Hematopoietic multipotent progenitor cell treated with erythropoietin and hydrocortisone succinate and interleukin-3 and kit ligand, for 17 days (in vitro differentiated cells): ENCODE measurements at places on chromosomes 3 and 15.
A peak's percentile ranks its signal among the peaks of the same experiment; 100 is the strongest.

- no peak for DNase-seq
Observed at GRCh38 chr3:182259579-182259978, 533.7 kb upstream of the ATP11B start.

DNA sequence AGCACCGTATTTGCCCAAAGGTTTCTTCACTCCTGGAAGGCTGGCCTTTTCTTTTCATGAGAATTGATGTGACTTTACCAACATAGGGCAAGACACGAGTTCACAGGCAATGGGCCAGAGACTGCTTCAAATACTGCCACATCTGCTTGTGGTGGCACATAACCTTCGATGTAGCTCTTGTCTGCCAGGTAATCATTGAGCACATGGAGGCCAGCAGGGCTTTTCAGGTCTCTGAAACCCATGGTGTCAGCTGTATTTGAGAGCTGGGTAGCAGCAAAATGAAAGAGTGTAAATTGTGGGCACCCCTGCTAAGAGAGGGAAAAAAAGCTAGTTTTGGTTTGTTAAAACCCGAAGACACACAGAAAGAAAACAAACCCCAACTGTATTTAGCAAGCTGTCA, 200.7 kb downstream of the NAALADL2 start:
- DNase-seq: no peak

DNA sequence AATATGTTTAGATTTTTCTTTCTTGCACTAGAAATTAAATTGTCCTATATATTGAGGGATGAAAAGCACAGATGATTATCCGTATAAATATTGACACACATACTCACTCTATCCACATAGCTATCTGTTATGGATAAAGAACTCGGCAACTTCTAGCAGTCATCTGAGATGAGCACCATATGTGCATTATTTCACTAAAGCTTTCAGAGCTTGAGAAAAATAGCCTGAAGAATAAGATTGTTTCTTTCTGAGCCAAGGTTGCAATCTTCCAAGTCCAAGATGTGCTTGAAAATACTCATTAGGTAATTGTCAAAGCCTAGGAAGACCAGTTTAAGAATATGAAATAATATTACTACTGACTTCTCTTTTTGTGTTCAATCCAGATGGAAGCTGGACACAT, 40.5 kb downstream of the COL8A1 start:
- DNase-seq: no peak

DNA sequence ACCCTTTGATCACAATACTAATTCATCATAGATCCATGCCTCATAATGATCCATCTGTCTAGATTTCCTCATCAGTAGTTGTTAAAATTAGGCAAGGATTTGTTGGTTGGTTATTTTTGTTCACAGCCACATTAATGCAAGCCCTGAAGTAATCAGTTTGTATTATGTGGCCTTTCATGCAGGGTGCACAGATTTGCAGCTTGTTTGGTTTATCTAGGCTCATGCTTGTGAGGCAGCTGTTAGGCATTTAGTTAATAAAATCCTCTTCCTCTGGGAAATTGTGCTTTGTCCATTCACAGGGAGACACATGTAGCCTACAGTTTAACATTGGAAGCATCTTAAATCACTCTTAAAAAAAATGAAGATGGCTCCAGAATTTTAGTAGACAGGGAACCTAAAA, 162.8 kb upstream of the ZNF385D start:
- DNase-seq: no peak

GRCh38 chr15:95712785-95713184, 617.7 kb upstream of the NR2F2 start:
- DNase-seq: no peak

GRCh38 chr3:156396851-156397250, 158.1 kb downstream of the SSR3 start:
- no peak for DNase-seq

- DNase-seq: no peak
Observed at GRCh38 chr3:49492969-49493368, 22.9 kb downstream of the DAG1 start.

DNA sequence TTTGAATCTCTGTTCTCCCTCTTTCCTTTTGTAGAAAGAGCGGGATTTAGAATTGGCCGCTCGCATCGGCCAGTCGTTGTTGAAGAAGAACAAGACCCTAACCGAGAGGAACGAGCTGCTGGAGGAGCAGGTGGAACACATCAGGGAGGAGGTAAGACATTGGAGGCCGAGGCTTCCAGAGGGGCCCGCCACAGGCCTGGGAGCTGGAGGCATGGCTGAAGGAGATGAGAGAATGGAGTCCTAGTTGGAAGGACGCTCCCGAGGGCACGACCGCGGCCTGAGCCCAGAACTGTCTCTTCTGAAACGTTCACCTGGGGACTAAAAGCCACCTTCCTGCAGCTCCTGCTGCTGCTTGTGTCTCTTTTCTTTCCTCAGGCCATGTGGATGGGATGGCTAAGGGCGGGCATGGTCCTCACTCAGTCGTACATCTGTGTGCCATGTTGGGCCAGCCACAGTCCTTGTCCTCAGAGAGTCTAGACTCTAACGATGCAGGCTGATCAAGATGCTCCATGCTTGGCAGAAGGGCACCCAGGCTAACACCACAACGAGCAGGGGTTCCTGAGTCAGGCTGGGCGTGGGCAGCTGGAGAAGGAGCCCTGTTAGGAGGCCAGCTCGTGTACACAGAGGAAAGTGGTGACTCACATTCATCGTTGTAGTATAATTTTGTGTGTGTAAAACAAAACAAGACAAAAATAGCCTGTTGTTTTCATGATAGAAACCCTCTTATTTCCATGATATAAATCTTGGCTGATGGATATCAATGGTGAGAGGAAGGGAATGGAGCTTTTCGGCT, 81.1 kb downstream of the CCK start:
- peak; percentile 47 for DNase-seq

DNA sequence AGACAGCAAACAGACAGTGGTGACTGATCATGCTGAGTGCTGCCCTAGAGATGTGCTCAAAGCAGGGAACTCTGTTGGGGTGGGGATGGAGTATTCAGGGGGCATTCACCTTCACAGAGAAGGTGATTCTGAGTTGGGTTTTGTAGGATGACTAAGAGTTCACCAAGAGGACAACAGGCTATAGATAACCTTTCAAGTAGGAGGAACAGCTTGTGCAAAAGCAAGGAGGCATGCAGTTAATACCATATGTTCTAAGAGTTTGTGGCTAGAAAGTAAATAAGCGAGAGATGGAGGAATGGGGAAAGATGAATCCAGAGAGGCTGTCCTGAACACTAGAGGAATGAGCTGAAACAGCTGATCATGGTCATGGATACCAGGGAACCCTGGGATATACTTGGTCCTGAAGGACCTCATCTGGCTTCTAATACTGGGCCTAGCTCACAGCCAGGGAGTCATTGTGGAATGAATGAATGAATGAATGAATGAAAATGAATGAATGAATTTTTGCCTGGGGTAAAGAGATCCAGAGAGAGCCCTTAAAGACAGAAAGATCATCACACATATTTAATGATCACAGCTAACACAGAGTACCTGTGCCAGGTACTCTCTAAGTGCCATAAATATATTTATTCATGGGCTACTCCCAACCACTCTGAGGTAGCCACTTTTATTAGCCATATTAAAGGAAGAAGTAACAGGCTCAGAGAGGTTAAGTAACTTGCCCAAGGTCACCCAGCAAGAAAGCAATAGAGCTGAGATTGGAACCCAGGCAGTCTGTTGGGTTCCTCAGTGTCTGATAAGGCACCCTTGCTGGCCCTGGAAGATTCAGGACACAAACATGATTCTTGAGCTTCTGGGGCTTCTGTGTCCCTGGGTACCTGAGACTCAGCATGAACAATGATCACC, 22.0 kb downstream of the SMAD6 start:
- DNase-seq: no peak

DNA sequence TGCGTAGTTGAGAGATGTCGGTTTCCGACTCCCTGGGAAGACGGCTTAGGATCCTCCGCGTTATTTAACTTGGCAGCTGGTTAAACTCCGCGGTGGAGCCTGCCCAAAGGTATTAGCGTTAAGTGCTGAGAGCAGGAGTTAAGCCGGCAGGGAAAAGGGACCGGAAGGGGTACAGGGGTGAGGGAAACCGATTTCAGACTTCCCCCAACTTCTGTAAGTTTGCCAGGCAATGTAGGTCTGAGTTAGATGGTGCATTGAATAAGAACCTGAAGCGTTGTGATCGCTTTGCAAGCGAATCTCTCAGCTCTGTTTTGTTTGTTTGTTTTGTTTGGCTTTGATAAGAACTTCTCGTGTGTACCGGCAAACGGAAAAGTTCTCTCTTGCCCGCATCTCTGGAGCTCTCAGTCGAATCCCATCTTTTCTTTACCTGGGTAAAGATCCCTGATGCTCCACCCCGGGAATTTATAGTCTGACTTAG, 6.0 kb upstream of the FEZF2 start:
- DNase-seq: no peak

DNA sequence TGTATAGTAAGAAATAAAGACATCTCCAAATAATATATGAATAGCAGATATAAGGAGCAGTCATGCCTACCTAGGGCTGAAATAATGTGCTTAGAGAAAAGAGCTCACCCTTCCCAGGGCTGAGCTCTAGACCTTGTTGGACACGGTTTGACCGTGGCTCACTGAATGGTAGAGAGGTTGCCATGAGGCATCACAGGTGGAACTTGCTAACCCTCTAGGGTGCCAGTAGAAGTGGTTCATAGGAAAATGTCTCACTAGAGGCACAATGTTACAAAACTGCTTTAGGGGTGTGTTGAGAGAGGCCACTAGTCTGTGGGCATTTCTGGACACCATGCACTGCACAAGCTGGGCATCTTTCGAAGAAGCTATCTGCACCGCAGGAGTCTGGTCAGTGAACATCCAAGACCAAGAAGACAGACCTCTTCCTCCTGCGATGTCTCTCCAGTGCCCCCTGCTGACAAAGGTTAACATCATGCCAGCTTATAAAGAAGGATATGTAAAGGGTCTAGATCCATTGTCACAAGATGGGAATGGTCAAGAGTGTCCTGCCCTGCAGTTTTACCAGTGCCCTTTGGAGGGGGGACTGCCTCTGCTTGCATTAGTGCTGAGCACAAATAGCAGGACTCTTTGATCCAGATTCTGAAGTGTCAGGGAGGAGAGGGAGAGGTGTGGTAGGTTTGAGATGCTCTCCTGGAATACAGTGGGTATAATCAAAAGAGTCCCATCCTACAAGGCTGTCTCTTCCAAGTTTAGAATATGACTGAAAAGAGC, 266.8 kb downstream of the ZNF385D start:
- no peak for DNase-seq

DNA sequence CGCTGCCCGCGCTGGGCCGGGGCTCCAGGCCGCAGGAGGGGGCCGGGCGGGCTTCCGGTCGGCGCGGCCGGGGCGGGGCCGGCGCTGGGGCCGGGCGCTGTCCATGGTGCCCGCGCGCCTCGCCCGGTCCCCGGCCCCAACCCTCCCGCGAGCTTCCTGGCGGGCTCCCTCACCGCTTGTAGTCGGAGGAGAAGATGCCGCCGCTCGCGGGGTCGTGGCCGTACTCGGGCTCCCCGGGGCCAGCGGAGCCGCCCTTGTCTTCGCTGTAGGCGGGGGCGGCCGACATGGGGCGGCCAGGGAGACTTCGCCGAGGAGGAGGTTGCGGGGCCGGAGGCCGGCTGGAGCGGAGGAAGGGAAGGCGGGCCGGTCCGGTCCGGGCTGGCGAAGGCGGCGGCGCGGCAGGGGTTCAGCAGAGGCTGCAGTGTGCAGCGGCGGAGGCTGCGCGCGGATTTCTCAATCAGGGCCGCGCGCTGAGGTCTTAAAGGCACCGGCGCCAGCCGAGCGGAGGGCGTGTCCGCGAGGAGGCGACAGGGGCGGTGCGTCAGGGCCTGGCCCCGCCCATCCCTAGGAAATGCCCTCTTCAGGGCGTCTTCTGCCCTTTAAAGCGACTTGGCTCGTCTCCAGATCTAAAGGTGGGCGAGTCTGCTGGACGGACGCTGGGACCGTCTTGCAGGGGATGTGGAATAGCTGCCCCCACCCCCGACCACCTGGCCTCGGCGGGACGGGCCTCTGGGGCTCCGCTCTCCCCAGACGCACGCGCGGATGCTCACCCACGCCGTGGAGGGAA, at the start of gene AP3B2:
Gene AP3B2 (minus strand): TSS at position 455 of the 787 bp plus-strand sequence. CDS start 169 bp downstream, at position 286.
- peak; percentile 62 for DNase-seq

DNA sequence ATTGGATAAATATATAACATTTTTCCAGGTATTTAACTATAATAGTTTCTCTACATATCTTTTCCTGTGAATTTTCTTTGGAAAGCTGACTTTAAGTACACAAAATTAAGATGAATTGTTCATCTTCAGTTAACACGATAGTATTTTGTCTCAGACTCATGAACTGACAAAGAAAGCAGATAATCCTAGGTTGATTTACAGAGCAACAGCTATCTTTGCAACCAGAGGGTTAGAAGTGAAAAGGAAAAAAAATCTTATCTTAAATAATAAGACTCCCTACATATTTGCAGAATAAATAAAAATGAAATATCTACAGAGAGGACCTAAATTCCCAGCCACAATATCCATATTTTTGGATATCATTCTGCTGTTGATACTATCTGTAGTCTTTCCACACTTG, 350.2 kb upstream of the GRM7 start:
- DNase-seq: no peak

DNA sequence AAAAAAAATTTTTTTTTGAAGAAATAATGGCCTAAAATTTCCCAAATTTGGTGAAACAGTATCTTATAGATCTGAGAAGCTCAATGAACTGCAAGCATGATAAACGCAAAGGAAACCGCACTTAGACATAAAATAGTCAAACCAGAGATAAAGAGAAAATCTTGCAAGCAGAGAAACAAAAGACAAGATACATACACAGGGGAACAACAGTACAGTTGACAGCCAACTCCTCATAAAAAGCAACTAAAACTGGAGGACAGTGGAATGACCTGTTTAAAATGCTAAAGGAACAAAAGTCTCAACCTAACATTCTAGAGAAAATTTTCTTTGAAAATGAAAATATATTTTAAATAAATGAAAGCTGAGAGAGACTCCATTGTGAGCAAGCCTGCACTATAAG, 107.5 kb downstream of the RASA2 start:
- DNase-seq: no peak

DNA sequence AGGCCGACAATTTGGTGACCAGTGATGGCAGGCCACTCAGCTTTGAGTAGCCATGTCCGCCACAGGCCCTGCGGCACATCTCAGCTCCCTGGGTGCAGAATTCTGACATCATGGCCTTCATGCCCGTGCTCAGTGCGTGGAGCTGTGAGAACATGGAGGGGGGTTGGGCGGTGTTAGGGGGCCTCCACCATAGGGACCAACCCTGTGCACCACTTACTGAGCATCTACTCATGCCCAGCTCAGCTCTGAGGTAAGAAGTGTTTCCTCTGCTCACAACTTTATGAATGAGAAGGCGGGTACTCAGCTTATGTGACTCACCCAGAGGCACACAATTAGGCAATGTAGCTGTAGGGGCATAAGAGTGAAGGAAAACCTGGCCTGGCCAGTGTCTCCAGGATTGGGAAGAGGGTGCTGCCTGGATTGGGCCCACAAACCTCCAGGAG, 10.5 kb downstream of the ACOX2 start:
- no peak for DNase-seq

- no peak for DNase-seq
Observed at GRCh38 chr3:50267280-50267913, 1.6 kb upstream of the SEMA3B start.
